ENCODE measurements at places on chromosomes 4 and X.
A peak's percentile ranks its signal among the peaks of the same experiment; 100 is the strongest.

- H3K36me3 ChIP-seq: no peaks in the 10 kb centered on the region
- peak overlapping the region; percentile 9 for H3K4me3 ChIP-seq
- peak overlapping the region; percentile 56 for H3K27ac ChIP-seq
- no peaks in the 10 kb centered on the region for H3K27me3 ChIP-seq
Measured at GRCh38 chr4:102687373-102687981, 73.3 kb downstream of the MANBA start.

- no peaks in the 10 kb centered on the region for H3K36me3 ChIP-seq
- DNase-seq: no peak
- H3K27me3 ChIP-seq: no peaks in the 10 kb centered on the region
- H3K27ac ChIP-seq: no peak overlapping the region
Measured at GRCh38 chrX:48999030-48999429, 3.0 kb downstream of the GRIPAP1 start.

- H3K27me3 ChIP-seq: no peaks in the 10 kb centered on the region
- peaks cover 18% of the 10 kb centered on the region for H3K4me1 ChIP-seq
- H3K36me3 ChIP-seq: no peaks in the 10 kb centered on the region
- no peak for DNase-seq
- H3K27ac ChIP-seq: no peak overlapping the region
- H3K4me3 ChIP-seq: no peak overlapping the region
Measured at GRCh38 chr4:186887752-186888151, 164.1 kb upstream of the FAT1 start.

DNA sequence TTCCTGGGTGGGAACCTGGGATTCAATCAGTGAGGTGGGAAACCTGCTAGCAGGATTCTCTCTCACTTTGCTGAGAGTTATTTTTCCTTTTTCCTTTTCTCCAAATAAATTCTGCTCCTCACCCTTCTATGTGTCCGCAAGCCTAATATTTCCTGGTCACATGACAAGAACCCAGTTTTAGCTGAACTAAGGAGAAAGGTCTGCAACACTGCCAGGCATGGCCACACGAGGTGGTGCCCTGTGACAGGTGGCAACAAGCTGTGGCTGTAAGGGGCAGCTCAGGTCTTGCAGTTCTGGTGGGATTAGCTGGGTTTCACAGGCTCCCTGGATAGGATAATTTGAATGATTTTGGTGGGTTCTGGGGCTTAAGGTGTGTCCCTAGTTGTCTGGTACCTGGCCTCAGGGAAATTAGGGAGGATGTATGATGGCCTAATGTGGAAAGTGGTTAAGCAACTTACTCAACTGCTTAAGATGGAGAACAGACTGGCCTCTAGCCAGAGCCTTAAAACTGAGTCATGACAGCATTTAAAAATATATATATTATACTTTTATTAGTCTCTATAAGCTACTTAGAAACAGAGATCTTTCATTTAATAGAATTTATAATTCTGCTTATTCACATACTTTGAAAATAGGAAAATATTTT lies 215.0 kb downstream of the IL15 start:
- no peaks in the 10 kb centered on the region for H3K27me3 ChIP-seq
- H3K36me3 ChIP-seq: no peaks in the 10 kb centered on the region
- H3K4me3 ChIP-seq: no peak overlapping the region

DNA sequence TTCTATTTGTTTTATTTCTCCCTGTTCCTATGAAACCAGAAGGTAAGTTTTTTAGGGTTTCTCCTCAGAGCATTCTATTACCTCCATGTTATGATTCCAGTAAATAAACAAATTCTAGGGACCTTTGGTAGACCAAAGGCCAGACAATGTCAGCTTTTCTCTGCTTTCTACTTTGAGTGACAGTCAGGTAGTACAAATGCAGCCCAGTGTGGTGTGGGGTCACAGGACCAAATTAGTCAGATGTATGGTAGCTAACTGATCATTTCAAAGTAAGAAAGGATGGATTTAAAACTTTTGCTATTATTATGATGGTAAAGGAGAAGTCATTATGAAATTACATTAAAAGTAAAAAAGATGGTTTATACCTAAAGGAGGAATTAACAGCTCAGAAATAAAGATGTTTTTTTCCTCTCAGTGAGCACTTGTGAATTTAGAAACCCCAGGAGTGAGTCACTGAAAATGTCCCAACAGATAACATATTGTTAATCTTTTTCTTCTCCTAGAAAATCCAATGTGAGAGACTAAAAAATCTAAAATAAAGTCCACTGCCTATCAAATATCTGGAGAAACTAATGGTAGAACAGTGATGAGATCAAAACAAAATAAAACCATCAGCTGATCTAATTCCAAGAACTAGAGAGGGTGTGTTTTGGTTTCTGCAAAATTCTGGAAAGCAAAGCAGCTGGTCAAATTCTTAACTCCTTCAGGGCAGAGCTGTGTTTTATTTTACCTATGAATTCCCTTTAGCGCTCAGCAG lies 16.6 kb upstream of the KLHL2 start:
- H3K4me1 ChIP-seq: no peaks in the 10 kb centered on the region
- H3K27ac ChIP-seq: no peak overlapping the region
- H3K36me3 ChIP-seq: no peaks in the 10 kb centered on the region
- no peak overlapping the region for H3K4me3 ChIP-seq

DNA sequence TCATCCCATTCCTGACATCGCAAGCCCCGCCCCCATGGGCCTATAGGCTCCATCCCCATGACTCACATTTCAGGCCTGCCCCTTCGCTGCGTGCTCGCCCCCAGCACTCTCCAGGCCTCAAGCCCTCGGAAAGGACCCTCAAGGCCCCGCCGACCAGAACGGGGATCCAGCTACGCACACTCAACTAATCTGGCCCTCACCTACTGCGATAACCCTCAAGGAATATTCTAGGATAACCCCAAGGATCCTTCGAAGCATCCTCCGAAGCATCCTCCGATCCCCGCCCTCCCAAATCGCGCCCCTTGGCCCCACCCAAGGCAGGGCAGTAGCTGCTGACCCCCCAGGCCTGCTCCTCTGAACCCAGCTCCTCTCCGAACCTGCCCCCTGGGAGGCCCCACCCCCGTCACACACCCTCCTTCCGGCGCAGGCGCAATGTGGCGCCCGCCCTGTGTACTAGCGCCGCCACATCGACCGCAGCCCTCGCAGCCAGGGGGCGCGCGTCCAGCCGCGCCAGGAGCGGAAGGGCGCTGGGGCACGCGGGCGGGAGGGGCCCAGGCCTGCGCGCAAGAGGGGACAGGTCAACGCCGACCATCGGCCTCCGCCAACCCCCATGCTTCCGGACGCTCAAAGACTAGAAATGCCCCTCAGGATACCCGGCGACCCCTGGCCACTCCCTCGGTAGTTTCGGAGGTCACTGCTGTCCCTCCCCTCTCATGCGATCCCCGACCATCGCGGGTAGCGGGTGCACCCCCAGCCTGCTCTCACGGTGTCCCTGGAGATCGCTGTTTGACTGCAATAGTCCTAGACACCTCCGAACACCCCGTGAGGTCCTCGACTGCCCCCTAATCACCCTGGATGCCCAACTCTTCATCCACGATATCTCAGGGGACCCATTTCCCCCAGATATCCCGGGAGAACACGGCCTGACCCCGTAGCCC lies 6.4 kb upstream of the MAGIX start:
- no peaks in the 10 kb centered on the region for H3K4me1 ChIP-seq
- peak overlapping the region; percentile 65 for H3K27ac ChIP-seq
- DNase-seq: peak; percentile 80
- no peaks in the 10 kb centered on the region for H3K27me3 ChIP-seq
- H3K36me3 ChIP-seq: no peaks in the 10 kb centered on the region

DNA sequence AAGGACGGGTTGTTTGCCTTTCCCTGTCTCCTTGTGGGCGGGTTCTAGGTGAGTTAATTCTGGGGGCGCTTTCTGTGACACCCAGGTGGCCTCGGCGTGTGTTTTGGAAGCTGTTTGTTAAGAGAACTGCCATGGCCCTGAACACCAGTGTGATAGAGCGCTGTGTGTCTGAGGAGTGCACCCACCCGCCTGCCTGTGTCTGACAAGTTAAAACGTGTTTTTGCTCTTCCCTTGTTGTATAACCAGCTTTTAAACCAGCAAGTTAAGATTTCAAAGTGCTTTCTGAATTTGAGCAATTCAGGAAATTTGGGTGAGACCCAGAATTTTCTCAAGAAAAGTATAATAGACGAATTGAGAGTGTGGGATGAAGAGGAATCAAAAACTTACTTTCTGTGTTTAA lies 55.2 kb upstream of the HGFAC start:
- H3K4me3 ChIP-seq: no peak overlapping the region
- H3K27me3 ChIP-seq: no peaks in the 10 kb centered on the region
- H3K4me1 ChIP-seq: no peaks in the 10 kb centered on the region
- H3K27ac ChIP-seq: no peak overlapping the region

- no peak for DNase-seq
- H3K4me1 ChIP-seq: no peaks in the 10 kb centered on the region
- H3K36me3 ChIP-seq: no peaks in the 10 kb centered on the region
- no peaks in the 10 kb centered on the region for H3K27me3 ChIP-seq
- no peak overlapping the region for H3K4me3 ChIP-seq
Measured at GRCh38 chr4:73704314-73705055, 35.9 kb upstream of the CXCL8 start.

DNA sequence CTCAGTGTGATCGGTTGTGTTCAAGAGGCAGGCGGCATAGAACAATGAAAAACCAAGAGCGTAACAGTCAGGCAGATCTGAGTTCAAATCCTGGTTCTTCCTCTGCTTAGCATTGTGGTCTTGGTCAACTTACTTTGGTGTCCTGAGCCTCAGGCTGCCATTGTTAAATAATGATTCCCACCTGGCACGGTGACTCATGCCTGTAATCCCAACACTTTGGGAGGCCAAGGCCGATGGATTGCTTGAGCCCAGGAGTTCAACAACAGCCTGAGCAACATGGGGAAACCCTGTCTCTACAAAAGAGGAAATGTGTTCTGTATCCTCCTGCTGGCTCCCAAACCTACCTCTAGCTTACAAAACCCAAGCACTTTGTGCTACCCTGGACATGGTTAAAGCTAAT lies 129.0 kb upstream of the STX18 start:
- DNase-seq: no peak
- H3K27ac ChIP-seq: no peak overlapping the region
- no peaks in the 10 kb centered on the region for H3K36me3 ChIP-seq
- H3K4me3 ChIP-seq: no peak overlapping the region
- no peaks in the 10 kb centered on the region for H3K27me3 ChIP-seq

- no peak overlapping the region for H3K27ac ChIP-seq
- H3K4me3 ChIP-seq: no peak overlapping the region
- H3K4me1 ChIP-seq: no peaks in the 10 kb centered on the region
- no peaks in the 10 kb centered on the region for H3K36me3 ChIP-seq
- no peaks in the 10 kb centered on the region for H3K27me3 ChIP-seq
- no peak for DNase-seq
Measured at GRCh38 chr4:126182786-126183185, 868.0 kb downstream of the FAT4 start.

- peaks cover 36% of the 10 kb centered on the region for H3K4me1 ChIP-seq
- H3K36me3 ChIP-seq: no peaks in the 10 kb centered on the region
- peak; percentile 48 for DNase-seq
- H3K4me3 ChIP-seq: no peak overlapping the region
- H3K27ac ChIP-seq: peak overlapping the region; percentile 34
Measured at GRCh38 chr4:74625981-74626380, 168.3 kb downstream of the BTC start.

- no peaks in the 10 kb centered on the region for H3K27me3 ChIP-seq
- H3K36me3 ChIP-seq: no peaks in the 10 kb centered on the region
- no peaks in the 10 kb centered on the region for H3K4me1 ChIP-seq
- DNase-seq: no peak
- no peak overlapping the region for H3K27ac ChIP-seq
Measured at GRCh38 chr4:26322346-26322745, 1.5 kb downstream of the RBPJ start.

- H3K4me1 ChIP-seq: no peaks in the 10 kb centered on the region
- H3K27me3 ChIP-seq: no peaks in the 10 kb centered on the region
- no peak overlapping the region for H3K4me3 ChIP-seq
Measured at GRCh38 chr4:41460641-41461040, 77.3 kb upstream of the LIMCH1 start.

GRCh38 chrX:63784902-63785707 lies at the start of gene ARHGEF9:
Gene ARHGEF9 (minus strand): TSS chrX:63785214. CDS start chrX:63785145, 69 bp downstream.
- no peak within 1 kb of the TSS for H3K27ac ChIP-seq
- no peak within 1 kb of the TSS for H3K4me3 ChIP-seq
- H3K4me1 ChIP-seq: no peaks in the 10 kb centered on the region
- no peaks in the 10 kb centered on the region for H3K36me3 ChIP-seq
- no peaks in the 10 kb centered on the region for H3K27me3 ChIP-seq
- no peak for DNase-seq

GRCh38 chrX:117985241-117985640 lies 131.4 kb downstream of the KLHL13 start:
- H3K4me3 ChIP-seq: no peak overlapping the region
- H3K4me1 ChIP-seq: no peaks in the 10 kb centered on the region
- H3K36me3 ChIP-seq: no peaks in the 10 kb centered on the region
- H3K27me3 ChIP-seq: no peaks in the 10 kb centered on the region
- no peak overlapping the region for H3K27ac ChIP-seq

DNA sequence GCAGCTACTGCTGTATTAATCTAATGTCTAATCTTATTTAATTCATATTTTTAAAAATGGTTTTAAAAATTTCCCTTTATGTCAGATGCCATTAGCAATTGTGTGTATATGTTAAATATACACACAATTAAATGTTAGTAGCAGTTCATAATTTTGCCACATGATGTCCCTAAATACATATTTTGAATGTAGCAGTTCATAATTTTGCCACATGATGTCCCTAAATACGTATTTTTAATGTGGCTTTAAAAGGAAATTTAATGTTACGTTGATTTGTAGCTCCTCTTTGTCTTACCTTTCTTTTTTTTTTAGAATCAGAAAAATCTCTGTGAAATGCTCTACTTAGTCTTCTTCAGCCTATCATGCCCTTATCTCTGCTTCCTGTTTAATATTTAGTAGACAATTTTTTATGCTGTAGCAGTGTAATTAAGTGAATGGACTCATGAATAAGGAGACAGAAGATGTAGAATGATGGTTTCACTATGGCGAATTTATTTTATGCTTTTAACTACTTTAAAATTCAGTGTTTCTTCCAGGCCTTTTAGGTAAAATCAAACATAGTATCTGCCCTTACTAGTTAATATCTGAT lies 26.1 kb downstream of the RBM46 start:
- no peaks in the 10 kb centered on the region for H3K36me3 ChIP-seq
- no peak overlapping the region for H3K4me3 ChIP-seq
- peak; percentile 65 for DNase-seq
- H3K4me1 ChIP-seq: no peaks in the 10 kb centered on the region
- H3K27me3 ChIP-seq: no peaks in the 10 kb centered on the region
- H3K27ac ChIP-seq: no peak overlapping the region

GRCh38 chr4:141142423-141142822 lies 9.2 kb upstream of the RNF150 start:
- no peak overlapping the region for H3K4me3 ChIP-seq
- no peaks in the 10 kb centered on the region for H3K27me3 ChIP-seq
- DNase-seq: peak; percentile 69
